CD4-positive, alpha-beta T cell (primary cell): ENCODE measurements at places on chromosomes 13 and 19. TPM values are rescaled to one million over a fixed set of nuclear protein-coding genes. Genes with fewer than 3 reads are reported as not detected.

Gene ATP7B
- total RNA-seq, result 1.2 TPM

Gene C2CD4C
- not detected for total RNA-seq

Gene MEF2B
- total RNA-seq, result 1.9 TPM

Gene CYP4F8
- not detected for total RNA-seq

Gene ZNF536
- total RNA-seq, result not detected

Gene PLVAP
- total RNA-seq, result not detected

Gene ZNF578
- 1.6 TPM for total RNA-seq

Gene TINCR
- total RNA-seq, result 1.6 TPM

Gene RANBP3
- 88.7 TPM for total RNA-seq

Gene PROZ
- total RNA-seq, result not detected

Gene ZSCAN22
- 0.77 TPM for total RNA-seq

Gene CBARP
- not detected for total RNA-seq

Gene ING1
- total RNA-seq, result 14.6 TPM

Gene KASH5
- not detected for total RNA-seq

Gene ADPRHL1
- 0.47 TPM for total RNA-seq

Gene SPRY2
- 0.45 TPM for total RNA-seq

Gene TUBA3C
- not detected for total RNA-seq

Gene COMP
- total RNA-seq, result not detected

Gene TMPRSS9
- total RNA-seq, result not detected
